ENCODE measurements at places on chromosomes 16 and 17.
A peak's percentile ranks its signal among the peaks of the same experiment; 100 is the strongest.

DNA sequence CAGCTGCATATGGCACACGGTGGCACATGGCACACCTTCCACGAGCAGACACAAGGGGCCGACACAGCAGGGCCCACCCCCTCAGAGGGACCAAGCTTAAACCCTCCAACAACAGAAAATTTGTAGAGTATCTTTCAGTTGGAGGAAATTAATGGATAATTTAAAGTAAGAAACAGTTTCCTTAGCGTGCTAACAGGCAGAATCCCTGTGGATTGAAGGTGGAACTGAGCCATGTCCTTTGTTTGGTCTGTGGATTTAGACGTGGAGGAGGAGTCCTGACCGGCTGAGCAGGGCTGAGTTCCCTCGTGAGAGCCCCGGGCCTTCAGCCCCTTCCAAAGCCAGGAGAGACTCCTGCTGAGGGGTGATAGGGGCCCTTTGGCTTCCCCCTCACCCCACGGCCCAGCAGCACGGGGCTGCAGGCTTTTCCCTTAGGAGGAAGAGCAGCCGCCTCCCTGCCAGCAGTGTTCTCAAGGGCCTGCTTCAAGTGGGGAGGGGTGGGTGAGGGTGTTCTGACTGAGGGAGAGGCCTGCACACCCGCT, 1.4 kb upstream of the CYB561 start:
- DNase-seq: no peak

DNA sequence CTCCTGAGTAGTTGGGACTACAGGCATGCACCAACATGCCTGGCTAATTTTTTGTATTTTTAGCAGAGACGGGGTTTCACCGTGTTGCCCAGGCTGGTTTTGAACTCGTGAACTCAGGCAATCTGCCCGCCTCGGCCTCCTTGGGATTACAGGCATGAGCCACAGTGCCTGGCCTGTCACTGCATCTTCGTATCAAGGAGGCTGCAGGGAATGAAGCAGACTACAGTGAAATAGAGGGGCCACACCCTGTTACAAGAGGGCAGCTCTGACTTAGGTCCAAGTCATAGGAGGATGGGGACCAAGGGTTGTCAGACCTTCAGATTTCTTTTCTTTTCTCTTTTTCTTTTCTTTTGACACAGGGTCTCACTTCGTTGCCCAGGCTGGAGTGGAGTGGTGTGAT, 28.7 kb downstream of the FA2H start:
- DNase-seq: no peak

DNA sequence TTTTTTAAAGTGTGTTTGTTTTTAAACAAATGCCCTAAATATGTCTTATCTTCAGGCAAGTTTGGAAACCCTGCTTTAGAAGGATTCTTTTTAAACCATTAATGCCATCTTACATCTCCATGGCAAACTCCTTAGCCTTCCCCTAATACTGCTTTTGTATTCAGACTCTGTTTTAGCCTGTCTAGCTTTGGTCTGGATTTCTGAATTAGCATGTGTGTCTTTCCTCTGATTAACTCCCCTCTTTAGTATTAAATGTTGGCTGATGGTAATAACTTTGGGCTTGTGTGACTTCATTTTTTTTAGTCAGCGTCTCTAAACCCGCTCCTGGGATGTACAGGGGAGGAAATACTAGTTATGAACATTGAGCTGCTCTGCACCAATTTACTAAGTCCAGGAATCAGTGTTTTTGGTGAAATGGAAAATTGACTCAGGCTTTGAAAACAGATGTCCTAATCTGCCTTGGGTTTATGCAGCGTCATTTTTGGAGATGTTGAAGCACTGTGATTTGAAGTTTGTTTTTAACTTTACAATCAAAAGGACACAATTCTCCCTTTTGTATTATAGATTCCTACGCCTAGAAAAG, 22.2 kb downstream of the WIPF2 start:
- no peak for DNase-seq

- DNase-seq: no peak
Measured at GRCh38 chr17:1045456-1045855, 48.5 kb downstream of the TIMM22 start.

GRCh38 chr16:47320546-47321310, 140.1 kb downstream of the ITFG1 start:
- no peak for DNase-seq

- no peak for DNase-seq
Measured at GRCh38 chr17:71402661-71403141, 718.1 kb upstream of the SOX9 start.

DNA sequence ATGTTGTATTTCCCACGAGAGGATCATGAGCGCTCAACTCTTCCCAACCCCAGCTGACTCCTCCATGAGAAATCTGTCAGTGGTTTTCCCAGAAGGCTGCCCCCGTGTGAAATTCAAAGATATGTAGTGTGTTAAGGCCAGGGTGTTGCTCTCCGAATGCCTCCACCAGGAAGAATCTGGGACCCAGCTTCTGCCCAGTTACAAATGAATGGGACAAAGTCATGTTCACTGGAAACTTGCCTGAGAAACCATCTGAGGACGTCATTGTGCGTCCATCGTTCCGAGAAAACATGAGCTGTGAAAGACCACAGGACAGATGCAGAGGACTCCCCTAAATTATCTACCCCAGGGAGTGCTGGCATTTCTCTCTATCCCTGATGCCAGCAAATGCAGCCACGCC, 86.0 kb downstream of the AIPL1 start:
- DNase-seq: no peak

GRCh38 chr16:11004973-11005610, 60.7 kb downstream of the CLEC16A start:
- no peak for DNase-seq

GRCh38 chr17:27106347-27106981, 187.4 kb upstream of the WSB1 start:
- DNase-seq: no peak

- DNase-seq: peak; percentile 31
Measured at GRCh38 chr17:70677783-70678647, 508.7 kb downstream of the KCNJ2 start.

DNA sequence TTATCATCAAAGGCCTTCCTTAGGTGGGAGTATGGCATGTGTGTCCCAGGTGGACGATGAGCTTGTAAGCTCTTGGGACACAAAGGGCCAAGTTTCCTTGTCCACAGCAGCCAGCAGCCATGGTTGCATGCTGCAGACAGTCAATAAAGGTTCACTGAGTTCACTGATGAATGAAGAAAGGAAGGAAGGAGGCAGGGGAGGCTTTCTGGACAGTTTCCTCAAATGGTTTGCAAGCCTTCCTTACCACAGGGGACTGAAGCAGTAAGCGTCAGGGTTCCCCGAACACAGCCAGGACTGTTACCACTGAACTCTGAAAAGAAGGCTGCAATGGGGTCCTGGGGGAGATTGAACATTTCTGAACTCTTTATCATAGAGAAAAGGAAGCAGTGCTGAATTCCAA, 111.1 kb downstream of the GAS7 start:
- DNase-seq: no peak

GRCh38 chr17:76154292-76154691, 13.2 kb upstream of the FOXJ1 start:
- no peak for DNase-seq

DNA sequence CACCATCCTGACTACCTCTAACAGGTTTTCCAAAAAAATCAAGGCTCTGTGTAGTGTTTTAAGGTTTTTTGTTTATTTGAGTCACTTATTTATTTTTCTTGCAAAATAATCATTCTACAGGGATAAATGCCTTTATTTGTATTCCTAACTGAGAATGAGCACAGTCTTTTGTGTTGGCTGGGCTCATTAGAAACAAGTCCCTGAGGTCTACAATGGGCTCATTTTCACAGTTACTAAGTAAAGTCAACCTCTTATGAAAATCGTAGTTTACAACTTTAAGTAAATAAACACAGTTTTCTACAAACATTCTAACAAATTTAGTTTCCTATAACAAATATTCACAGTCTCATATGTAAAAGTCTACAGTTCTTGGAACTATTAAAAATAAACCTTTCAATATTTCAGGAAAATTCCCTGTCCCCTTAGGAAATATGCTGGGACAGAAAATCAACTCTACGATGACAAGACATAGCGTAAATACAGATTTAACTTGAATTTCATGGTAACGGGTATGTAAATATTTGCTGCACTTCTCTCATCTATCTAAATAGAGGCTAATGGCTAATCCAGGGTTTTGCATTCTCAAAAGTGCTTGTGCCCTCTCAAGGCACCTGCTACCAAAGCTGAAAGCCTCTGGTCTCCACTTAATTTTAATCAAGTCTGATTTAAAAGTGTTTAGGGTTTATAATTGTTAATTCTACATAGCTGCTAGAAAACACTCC, 31.5 kb upstream of the CDH5 start:
- no peak for DNase-seq

DNA sequence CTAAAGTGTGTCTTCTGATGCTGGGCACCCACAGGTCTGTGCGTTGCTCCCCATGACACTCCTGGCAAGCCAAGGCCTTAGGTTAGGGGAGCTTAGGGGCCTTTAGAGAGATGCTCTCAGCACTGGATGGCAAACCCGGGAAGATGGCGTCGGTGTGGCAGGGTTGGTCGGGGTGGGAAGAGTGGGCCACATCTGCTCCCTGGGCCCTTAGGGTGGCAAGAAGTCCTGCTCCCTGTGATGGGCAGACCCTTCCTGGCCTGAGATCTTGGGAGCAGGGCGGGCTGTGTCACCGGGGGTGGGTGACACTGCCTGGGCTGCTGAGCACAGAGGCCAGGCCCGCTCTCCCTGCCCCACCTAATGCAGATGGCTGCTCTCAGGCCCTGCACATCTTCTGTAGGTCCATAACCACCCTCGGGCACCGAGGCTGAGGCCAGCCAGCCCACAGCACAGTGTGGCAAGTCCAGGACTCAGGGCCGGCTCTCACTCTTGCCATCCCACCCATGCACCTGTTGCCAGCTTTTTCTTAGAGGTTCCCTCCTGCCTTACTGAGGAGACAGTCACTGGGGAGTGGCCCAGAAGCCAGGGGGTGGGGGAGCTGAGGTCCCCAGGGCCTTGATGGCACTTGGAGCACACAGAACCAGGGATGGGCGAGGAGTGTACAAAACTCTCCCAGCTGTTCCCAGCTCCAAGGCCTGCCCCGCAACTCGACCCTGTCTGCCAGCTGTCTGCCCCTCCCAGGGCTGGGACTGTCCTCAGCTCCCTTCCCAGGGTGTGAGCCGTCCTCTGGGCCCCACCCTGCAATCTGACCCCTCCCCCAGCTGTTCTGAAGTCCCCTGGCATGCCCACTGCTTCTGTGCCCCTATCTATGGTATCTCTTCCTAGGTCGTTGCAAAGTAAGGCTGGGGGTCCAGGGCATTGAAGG, 4.4 kb upstream of the MTSS2 start:
- no peak for DNase-seq

DNA sequence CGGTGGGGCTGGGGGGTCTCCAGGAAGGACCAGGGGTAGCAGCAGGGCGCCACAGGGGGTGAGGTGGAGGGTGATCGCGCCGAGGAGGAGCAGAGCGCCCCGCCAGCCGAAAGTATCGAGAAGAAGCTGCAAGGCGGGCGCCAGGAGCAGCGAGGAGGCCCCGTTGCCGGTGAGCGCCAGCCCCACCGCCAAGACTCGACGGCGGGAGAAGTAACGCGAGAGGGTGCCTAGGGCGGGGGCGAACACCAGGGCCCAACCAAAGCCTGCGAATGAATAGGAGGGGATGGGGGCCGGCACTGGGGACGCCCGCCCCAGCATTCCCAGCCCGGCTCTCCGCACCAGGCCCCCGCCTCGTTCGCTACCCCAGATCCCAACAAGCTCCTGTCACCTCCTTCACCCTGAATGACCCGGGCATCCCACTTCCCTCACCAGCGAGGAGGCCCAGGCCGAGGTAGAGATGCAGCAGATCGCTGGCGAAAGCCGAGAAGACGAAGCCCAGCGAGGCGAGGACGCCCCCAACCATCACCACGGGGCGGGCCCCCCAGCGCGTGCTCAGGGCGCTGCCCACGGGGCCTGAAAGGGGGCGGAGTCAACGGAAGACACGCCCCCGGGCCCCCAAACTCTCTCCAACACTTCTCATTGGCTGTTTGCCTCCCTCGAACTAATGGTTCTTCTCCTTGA, 1.3 kb downstream of the SLC16A11 start:
- DNase-seq: no peak

All from kidney (tissue), 22 donors.